AG10803 (cell line): ENCODE measurements at places on chromosomes 5 and 9.
A peak's percentile ranks its signal among the peaks of the same experiment; 100 is the strongest.

- no peak for DNase-seq
Observed at GRCh38 chr9:14909601-14909960, 647 bp downstream of the FREM1 start.

DNA sequence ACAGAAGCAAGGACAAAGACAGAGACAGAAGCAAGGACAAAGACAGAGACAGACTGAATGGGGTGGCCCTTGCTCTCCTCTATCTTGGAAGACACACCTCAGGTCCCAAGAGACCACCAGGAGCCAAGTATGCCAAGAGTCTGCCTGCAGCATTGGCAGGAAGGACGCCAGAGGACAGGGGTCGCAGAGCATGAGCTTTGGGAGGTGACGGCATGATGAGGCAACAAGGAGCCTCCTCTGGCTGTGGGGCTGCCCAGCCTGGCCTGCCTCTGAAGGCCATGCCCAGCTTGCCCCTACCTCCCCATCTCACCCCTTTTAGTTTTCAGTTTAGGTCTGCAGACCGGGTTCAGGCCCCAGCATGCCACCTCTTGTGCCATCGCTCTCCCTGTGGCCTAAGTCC, 17.6 kb downstream of the PDGFRB start:
- DNase-seq: no peak

GRCh38 chr5:101306391-101307137, 403.5 kb upstream of the ST8SIA4 start:
- DNase-seq: no peak

DNA sequence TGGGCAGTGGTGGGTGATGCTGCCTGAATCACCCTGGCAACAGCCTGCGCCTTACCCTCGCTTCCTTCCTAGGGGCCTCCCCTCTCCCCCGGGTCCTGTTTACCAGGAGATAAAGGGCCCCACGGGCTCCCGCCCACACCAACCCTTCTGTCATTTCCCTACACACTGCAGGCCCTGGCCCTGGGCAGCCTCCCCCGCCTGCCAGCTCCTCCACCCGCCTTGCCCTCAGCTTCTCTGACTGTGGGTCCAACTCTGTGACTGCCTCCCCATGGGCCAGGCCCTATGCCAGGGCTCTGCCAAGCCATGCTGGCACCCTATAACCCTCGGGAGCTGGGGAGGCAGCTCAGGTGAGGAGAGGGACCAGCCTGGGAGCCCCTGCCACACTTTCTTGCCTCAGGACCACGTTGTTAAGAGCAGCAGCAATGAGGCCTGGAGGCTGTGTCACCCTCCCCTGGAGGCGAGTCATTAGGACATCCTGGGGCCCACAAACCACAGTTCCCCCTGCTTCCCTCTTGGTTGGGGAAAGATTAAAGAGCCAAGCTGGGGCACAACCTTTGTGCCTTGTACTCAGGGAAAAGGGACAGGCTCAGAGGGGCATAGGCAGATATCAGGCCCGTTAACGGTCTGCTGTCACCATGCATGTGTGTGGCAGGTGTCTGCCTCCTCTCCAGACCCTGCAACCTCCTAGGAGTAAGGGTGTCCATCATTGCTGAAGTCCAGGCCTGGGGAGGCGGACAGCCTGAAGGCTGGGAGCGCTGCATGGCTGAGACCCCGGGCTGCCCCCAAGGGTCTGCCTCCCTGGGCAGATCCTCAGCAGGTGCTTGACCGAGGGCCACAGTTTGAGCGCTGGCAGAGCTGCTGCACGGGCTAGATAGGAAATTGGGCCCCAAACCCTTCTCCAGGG, 2.8 kb downstream of the MGAT4B start:
- no peak for DNase-seq

GRCh38 chr5:173094012-173094661, 38.0 kb downstream of the CREBRF start:
- DNase-seq: peak; percentile 18

- peak; percentile 79 for DNase-seq
Observed at GRCh38 chr9:128505414-128505765, 871 bp downstream of the GLE1 start.

- DNase-seq: peak; percentile 7
Observed at GRCh38 chr5:130912088-130912487, 253.0 kb downstream of the HINT1 start.

- DNase-seq: no peak
Observed at GRCh38 chr5:180832638-180833068, 28.4 kb downstream of the ZFP62 start.

DNA sequence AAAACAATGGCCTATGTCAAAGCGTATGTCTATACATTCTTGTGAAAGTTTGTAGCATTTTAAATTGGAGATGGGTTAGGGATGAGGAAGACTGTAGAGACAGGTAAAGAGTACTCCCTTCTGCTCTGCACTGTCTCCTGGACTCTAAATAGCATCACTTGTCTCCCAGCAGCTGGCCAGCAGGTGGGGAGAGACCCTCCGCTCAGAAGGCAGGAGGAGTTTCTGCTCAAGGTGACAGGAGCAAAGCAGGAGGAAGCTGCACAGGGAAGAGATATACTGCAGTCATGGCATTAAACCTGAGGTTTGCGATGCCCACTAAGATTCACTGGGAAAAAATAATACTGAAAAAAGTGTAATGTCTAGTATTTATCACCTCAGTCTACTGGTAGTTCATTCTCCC, 10.7 kb upstream of the ASTN2 start:
- no peak for DNase-seq

GRCh38 chr9:137263506-137263905, 8.4 kb downstream of the NELFB start:
- DNase-seq: no peak

DNA sequence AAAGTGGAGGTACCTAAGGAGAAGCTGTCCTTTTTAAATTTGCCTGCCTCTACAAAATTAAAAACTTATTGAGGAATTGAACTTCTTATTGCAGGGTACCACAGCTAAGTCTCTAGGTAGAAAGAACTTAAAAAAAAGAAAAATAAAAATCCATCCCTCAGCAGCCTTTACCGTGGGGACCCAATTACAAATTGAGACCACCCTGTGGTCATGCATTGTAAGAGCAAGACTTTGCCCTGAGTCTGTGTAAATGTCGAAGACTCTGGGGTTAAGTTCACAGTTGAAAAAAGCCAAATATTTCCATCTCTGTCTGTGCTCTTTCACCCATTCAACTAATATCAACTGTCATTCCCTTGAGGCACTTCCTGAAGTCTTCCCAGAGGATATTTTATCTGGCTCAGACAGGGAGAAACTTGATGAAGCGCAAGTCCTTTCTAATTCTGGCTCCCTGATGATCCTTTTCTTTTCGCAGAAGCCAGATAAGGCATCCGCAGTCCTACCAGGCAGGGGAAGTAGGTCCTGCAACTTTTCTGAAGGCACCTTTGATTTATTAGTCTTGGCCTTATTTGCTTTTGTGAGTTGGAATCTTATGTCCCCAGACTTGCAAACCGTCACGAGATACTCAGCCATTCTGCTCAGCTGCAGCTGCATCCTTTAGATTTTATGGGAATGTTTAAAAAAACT, 323.8 kb upstream of the WWC1 start:
- peak; percentile 51 for DNase-seq

- peak; percentile 76 for DNase-seq
Observed at GRCh38 chr9:2857564-2858198, 13.8 kb upstream of the PUM3 start.

DNA sequence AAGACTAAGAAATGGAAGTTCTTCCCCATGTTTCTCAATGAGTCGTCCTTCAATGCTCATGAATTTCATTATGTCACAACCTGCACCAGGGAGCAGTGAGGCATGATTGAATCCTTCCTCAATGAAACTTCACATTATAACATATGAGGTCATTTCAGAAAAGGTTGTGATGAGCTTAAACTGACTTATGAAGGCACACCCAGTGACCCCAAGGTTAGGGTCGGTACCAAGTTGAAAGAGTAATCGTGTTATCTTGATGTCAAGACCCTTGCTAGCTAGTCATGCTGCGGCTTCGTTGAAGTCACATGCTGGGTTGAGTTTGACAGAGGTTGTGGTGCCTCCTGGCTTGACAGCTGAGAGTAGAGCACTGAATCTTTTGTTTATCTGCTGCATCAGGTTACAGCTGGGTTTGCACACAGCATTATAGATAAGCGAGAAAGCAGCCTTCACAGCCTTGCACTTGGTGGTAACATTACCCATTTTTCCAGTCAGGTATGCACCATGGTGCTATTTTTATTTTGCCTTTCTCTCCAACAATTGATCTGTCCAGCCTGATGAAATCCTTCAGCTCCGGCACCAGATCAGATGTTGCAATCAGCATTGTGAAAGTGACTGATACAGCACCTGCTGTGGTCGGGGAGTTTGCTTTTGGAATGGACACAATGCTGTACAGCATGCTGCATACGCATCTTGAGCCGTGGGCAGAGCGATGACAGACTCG, 133.2 kb downstream of the ERCC6L2 start:
- DNase-seq: no peak

GRCh38 chr5:173962436-173962972, 26.5 kb upstream of the C5orf47 start:
- DNase-seq: no peak

GRCh38 chr5:18311266-18311665, 677.0 kb downstream of the TAF11L14 start:
- DNase-seq: no peak

- no peak for DNase-seq
Observed at GRCh38 chr5:142684508-142685041, 1.3 kb downstream of the FGF1 start.

- DNase-seq: peak; percentile 44
Observed at GRCh38 chr9:6584881-6585597, 60.5 kb downstream of the GLDC start.

- DNase-seq: no peak
Observed at GRCh38 chr5:109681763-109682162, 8.0 kb upstream of the MAN2A1 start.

DNA sequence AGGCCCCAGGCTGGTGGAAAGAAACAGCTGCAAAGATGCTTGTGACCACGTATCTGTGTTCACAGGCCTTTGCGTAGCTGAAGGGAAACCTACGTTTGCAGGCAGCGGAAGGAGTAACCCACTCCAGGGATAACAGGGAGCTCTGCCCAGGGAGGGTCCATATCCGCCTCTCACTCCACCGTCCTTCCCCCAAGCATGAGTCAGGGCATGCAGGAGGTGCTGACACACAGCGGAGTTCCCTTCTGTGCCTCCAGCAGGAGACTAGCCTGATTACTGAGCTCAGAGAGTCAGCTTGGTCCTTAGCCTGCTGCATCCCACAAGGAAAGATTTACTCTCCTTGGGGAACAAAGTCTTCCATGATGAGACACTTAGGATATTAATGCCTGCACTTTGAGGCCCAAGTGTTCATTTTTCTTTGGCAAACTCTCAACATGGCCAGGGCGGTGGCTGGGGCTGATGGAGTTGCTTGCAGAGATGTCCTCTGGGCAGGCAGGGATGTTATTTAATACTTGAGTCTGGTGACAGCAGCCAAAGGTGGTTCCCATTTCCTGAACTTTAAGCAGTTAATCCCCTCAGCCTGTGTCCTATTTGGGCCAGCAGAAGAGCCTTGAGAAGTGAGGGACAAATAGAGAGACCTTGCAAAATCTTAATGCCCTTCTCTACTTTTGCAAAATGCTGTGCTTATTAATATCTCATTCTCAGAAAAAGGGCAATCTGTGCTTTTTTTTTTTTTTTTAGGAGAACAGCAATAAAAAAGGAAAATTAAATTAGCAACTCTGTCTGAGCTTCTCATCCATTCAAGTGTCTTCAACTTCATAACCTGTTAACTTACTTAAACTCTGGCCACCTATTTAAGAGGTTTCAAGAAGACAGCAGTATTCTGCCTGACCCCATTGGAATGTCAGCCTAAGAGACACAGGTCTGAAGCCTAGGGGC, 222.1 kb downstream of the HSPA4 start:
- DNase-seq: peak; percentile 13

- no peak for DNase-seq
Observed at GRCh38 chr9:127870887-127871286, 6.6 kb downstream of the AK1 start.

DNA sequence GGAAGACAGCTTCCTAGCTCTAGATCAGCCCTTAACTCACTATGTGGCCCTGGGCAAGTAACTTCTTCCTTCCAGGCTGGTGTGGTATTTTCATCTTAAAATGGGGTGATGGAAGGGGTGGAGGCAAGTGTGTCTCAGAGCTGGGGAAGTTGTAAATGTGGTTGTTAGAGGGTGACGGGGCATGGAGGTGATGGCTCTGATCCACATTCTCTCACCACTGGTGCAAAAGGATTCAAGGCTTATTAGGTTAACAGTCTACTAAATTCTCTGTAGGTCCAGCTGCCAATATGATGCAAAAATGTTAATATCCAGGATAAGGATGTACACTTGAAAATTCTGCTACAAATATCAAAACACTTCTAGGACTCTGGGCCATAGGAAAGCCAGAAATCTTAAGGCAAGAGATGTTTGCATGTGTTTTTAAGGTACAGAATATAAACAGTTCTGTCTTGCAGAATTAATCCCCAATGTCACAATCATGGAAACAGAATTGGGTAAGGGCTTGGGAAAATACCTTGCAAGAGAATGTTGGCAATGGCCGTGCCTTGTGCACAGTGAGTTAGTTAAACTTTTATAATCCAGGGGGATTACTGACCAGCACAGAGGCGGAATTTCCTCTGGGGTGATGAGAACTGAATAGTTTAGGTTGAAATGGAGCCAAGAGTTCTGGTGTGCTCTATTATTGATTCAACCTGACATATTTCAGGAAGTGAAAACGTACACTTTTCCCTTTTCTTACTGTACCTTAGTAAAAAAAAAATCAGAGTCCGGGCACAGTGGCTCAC, 19.8 kb downstream of the TNFSF15 start:
- DNase-seq: peak; percentile 22
